Pulmonary artery endothelial cell (primary cell): ENCODE measurements at places on chromosomes 12 and 14.

DNA sequence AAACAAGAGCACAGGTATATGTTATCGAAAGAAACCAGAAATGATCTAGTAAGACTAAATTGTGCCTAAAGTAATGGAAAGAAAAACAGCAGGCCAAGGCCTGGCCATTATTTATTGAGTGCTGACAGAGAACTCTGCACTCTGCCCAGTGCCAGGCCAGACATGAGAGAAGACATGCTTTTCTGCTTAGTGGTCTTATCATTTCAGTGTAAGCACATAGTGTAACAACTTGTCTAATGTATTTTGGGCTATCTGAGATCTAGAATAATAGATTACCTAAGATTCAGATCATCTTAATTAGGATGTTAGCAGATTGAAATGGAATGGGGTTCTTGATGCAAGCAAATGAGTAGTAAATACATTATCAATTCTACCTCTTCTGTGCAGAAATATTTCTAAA, 278.3 kb downstream of the AKAP6 start:
- no peak for DNase-seq

DNA sequence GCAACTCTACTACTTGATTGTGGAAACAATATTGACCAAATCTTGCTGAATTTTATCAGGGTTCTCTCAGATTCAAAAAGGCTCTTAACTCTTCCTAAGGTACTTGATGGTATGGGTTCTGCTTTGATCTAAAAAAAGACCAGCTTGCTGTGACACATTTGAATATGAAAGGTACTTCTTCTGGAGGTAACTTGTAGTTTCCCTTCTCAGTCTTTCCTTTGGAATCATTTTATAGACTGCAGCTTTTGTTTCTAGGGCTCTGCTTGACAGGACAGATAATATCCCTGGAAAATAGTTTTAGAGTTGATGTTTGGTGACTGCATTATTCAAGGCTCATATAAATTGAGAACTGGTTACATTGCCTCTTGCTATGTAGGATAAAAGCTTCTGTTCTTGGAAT, 251.9 kb downstream of the FUT8 start:
- no peak for DNase-seq

DNA sequence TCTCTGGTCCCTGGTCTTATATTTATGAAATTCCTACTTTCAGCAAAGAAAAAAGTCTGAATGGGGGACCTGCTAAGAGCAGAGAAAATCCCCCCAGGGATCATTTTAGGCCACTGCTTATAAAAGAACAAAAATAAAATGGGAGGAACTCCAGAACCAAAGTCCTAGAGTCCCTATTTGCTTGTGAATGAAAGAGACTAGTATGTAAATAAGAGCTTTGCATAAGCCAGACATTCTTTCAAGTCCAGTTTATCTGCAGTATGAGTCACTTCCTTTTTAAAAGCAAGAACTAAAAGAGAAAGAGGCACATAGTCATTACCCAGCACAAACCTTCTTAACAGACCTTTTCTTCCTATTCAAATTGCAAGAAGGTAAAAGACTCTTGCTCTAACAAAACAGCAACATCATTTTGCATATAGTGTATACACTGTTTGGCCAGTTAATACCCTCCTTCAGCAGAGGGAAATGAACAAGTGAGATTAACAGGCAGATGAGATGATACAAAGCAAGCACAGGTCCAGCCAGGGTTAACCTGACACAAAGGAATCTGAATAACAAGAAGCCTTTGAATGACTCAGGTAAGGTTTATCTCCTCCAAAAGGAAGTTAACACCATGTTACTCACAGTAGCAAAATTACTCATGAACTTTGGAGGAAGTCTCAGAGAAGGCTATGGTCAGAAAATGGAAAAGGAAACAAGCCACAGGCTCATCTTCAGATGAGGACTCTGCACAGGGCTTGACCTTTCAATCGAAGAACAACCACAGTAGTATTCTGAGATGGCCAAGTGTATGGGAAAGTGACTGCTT, 87.3 kb downstream of the PHLDA1 start:
- peak; percentile 56 for DNase-seq

- DNase-seq, result no peak
Measured at GRCh38 chr14:101739446-101740141, 21.9 kb upstream of the PPP2R5C start.

DNA sequence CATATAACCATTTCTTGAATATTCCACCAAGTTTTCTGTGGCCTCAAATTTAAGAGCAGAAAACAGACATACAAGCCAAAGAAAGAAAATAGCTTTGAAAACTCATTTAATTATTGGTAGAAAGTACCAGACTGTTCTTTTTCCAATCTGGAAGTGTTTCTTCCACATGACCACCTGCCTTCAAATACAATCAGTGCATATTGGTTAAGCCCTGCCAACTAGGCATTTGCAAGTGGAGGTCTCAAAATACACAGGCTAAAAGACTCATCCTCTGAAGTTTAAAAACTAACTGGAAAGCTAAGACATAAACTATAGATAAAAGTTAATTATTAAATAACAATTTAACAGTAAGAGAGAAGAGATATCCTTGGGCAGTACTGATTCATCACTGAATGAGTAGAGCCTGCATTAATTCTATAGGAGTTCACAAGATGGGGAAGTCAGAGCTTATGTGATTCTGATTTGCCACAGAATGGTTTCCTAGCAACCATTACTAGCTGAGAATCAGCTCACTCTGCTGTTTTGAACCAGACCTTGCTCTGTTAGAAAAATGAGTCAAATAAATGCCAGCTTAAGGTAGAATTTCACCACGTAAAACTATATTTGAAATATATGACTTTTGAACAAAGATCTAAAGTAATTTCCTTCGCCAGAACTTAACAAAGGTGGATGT, 433.8 kb downstream of the FUT8 start:
- no peak for DNase-seq

DNA sequence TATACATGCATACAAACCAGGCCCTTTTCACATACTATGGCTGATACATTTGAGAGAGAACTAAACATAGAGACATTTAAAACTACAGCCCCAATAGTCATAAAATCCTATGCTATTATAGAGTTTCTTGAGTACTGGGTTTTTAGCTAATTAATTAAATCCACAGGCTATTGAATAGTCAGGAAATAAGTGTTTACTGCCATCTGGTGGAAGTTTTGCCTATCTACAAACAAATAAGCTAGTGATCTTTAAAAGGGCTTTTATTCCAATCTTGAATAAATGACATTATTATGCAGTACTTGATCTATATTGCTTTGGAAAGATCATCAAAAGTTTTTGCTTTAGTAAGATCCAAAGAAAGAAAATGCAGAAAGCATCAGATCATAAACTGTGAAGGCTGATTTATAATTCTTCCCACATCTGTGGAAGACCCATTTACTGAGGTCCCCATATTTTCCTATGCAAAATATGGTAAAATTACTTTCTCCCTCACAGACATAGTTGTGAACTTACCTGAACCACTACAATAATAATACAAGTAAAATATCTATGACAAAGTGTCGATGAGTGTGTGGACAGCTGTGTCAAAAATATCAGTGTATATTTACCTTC, 131.3 kb downstream of the ITPR2 start:
- DNase-seq, result no peak

GRCh38 chr14:38202444-38203191, 5.1 kb upstream of the SSTR1 start:
- DNase-seq, result no peak

- DNase-seq, result no peak
Measured at GRCh38 chr14:96181186-96182056, 23.2 kb upstream of the BDKRB2 start.

- no peak for DNase-seq
Measured at GRCh38 chr12:12069821-12070548, 754 bp upstream of the BCL2L14 start.

- DNase-seq, result peak; percentile 66
Measured at GRCh38 chr12:120849765-120850164, 54.4 kb downstream of the SPPL3 start.

DNA sequence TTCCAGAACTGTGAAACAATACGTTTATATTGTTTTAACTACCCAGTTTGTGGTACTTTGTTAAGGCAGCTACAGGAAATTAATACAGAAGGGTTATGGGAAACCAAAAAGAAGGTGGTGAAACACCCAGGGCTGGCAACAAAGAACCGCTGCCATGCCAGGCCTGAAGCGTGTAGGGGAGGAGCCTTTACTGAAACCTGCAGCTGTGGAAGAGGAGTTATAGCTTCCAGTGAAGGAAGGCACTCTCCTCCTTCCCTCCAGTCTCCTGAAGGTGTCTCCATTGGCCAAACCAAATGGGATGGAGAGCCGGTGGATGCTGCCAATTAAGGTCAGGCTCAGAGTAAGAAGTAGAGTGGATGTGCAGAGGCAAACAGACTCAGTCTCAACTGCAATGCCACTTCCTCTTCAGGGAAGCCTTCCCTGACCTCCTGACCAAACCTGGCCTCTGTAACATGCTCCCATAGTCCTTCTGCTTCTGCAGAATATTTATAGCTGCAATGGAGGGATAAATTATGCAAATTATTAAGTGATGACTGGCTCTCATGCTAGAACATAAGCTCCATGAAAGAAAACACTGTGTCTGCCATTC, 168.3 kb downstream of the DAD1 start:
- DNase-seq, result no peak

GRCh38 chr12:122862110-122862634, 26.9 kb downstream of the HIP1R start:
- DNase-seq, result no peak

GRCh38 chr12:45879363-45879895, 110.9 kb downstream of the SCAF11 start:
- DNase-seq, result no peak

GRCh38 chr12:62827855-62828254, 107.1 kb downstream of the PPM1H start:
- DNase-seq, result no peak

- DNase-seq, result no peak
Measured at GRCh38 chr12:32876004-32876403, 20.6 kb downstream of the PKP2 start.

- DNase-seq, result no peak
Measured at GRCh38 chr12:73266206-73266605, 994.0 kb downstream of the TRHDE start.

DNA sequence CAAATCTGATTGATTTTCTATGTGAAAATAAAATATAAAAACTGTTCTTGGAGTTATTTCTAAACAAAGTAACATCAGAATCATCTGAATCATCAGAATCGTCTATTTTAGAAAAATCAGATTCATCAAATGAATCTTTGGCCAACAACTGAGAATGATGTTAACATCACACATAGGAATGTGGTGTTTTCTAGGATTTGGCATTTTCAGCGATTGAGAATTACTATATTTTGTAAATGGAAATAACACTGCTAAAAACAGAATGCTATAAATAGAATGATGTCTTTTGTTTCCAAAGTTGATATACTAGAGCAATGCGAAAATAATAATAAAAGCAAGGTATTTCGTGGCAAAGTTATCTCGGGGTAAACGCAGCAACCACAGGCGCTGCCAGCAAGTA, 73.9 kb upstream of the EVL start:
- DNase-seq, result no peak

DNA sequence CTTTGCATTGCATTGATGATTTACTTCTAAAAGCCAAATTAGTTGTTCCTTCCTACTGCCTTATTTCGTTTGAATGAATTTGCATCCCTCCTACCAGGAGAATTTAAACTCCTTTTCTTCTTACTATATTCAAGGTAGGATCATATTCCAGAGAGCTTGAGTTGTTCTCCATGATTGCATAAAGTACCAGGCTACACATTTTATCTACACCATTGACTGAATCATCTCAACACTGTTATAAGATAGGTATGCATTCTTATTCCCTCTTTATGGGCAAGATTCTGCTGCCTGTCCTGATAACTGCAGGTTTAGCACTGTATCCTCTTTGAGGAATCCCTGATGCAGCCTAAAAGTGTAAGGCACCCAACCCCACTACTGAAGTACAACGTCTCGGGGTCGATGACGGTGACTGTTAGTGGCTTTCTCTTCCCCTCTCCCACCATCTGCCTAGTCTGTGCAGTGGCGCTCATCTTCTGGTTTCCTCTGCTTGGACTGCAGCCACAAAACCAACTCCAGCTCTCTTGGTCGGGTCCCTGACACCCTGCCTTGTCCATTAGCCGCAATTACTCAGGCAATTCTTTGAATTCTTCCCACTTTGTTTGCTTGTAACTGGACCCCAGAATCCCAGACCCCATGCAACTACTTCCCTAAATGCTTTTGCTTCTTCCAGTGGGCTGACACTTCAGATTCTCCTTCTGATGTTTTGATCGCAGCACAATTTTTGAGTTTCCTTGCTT, 44.4 kb upstream of the STXBP6 start:
- DNase-seq, result no peak

DNA sequence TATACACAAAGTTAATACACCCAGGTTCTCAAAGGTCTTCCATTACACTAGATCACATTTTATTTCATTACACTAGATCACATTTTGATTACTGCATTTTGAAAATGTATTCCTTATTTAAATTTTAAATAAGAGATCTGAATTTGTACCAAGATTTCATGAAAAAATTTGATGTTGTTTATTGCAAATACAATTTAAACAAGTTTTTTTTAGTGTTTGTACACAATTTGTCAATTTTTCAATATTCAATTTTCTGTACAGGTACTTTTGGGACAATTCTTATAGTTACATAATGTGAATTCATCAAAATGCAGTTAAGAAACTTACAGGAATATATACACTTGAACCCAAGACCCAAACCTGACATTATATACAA, 14.3 kb downstream of the SLC38A2 start:
- DNase-seq, result no peak

DNA sequence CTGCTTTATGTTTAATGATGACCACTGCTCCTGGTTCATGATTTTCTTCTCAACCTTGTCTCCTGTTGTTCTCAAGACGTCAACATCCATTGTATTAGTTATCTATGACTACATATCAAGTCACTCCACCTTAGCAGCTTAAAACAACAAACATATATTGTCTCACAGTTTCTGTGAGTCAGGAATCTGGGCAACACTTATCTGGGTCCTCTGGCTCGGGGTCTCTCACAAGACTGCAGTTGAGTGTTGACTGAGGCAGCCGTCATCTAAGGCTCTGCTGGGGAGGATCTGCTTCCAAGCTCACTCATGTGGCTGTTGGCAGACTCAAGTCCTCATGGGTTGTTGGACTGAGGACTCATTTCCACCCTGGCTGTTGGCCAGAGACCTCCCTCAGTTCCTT, 27.3 kb upstream of the FRS2 start:
- DNase-seq, result peak; percentile 61

DNA sequence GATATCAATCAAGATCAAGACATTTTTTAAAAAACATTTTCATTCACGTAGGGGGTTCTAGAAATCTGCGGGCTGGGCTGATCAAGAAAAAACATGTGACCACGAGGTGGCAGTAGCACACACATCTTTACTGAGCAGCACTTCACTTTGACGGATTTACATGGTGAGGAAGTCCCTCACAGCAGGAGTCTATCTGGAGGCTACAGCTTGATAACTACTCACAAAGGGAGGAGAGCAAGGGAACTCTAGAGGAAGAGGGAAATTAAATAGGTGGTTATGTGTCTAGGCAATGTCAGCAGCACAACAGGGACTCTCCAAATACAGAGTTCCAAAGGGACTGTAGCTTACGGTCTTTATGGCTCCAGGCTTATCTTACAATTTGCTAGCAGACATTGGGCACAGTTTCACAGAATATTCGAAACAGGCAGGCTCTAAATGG, 248.1 kb downstream of the DPY19L2 start:
- peak; percentile 35 for DNase-seq

- no peak for DNase-seq
Measured at GRCh38 chr12:53064613-53065436, 14.4 kb downstream of the SPRYD3 start.

- no peak for DNase-seq
Measured at GRCh38 chr12:94930216-94930654, 73.3 kb downstream of the NDUFA12 start.
